Activated CD4-positive, alpha-beta T cell treated with anti-CD3 and anti-CD28 coated beads, Interleukin-2, amount 50 U/mL, for 24 hours (primary cell): ENCODE measurements at places on chromosomes 4 and X.

GRCh38 chr4:183175631-183176232 is 76.7 kb downstream of the WWC2 start:
- DNase-seq = no peak

DNA sequence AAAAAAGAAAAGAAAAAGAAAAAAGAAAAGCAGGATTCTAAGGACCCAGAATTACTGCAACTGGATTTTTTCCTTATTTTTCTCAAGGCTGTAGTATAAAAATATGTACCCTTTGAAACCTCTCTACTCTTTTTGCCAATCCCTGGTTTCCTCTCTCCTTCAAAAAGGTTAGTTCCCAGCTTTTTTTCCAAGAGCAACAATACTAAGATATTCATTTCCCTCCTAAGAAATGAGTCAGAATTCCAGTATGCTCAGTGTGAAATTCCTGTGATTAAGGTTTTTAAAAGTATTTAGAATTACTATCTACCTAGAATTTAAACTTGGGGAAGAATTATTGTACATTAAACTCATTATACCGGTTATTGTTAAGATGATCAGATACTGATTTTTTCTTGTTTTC is 22.0 kb downstream of the SMIM14 start:
- no peak for DNase-seq

- DNase-seq = no peak
Observed at GRCh38 chr4:36716874-36717273, 435.5 kb downstream of the DTHD1 start.

DNA sequence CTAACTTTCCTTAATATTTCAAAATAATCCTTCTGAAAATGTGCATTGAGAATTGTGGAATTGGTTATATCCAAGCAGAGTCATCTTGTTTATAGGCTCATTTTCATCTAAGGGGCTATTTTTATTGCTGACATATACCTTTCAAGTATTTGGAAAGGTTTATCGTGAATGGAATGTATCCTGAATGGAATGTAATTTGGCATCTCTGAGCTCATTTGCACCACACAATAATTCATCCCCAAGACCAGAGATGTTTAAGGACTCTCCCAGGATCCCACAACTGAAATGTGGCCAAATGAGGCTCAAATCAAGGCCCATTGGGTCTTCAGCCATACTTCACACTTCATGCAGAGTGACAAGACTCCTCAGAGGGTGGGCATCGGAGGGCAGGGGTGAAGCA is 7.5 kb upstream of the SETD7 start:
- no peak for DNase-seq

GRCh38 chrX:118215346-118215745 is 98.7 kb upstream of the KLHL13 start:
- DNase-seq = no peak

DNA sequence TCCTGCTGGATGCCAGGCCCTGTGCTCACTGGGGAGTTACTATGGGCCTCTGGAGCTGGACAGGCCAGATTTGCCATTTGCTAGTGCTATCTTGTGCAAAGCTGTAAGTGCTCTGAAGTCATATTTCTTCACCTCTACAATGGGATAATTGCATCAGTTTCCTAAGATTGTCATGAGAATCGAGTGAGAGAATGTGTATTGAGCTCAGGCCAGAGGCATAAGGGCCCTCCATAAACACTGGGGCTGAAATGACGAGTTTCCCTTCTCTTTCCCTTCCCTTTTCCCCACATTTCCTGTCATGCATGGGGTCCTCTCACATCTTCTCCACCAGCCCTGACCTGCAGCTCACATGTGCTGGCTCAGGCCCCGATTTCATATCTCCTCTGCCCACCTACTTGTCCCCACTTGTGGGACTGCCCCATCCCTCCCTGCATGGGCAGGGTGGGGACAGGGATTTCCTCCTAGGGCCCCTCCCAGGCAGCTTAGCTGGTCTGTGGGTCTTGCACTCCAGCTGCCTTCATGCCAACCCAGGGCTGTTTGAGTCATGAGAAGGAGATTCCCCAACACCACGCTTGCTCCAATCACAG is 358.8 kb downstream of the MID1IP1 start:
- DNase-seq = no peak

DNA sequence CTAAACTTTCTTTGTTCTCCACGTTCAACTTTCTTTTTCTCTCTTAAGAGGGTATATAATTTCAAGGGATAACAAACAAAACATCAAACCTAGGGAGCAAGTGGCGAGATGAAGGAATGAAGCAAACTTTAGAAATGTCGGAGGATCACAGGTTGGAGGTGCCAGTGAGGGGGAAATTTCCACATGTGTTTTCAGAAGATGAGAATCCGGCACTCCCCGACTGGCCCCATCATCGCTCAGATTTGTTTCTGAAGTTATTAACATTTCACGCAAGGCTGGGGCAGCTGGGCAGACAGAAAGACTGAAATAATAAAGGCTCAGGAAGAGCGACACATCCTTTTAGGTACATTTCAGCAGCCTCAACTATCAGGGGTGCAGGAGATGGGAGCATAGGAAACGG is 134.9 kb downstream of the SMIM20 start:
- no peak for DNase-seq

- DNase-seq = no peak
Observed at GRCh38 chr4:94758700-94759399, 1.1 kb downstream of the BMPR1B start.

DNA sequence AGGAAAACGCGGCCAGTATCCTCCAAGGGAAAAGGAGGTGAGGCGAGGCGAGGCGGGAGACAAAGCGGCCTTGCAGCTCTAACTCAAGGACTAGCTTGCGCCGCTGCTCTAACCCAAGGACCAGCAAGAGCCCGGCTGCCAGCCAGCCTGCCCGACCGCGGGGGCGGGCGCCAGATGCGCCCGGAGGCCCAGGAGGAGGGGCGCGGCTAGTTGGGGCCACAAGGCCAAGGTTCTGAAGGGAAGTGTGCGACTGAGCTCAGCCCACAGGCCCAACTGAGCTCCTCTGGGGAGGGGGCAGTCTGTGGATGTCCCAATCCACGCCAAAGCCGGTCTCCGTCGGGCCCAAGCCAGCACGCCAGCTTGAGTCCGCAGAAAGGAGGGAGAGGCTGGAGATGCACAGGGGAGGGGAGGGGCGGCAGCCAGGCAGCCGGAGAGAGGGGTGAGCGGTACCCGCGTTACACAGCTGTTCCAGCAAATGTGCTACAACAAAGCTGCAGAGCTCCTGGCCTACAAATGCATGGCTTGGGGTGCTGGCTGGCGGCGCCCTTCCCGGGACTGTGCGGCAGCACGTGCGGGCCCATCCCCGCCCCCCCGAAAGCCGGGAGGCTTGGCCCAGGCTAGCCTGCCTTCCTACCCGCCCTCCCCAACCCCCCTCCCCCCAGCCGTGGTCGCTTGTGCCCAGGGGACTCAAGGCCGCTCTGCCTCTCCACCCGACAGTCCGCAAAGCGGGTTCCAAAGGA is 637 bp downstream of the AMER1 start:
- no peak for DNase-seq

DNA sequence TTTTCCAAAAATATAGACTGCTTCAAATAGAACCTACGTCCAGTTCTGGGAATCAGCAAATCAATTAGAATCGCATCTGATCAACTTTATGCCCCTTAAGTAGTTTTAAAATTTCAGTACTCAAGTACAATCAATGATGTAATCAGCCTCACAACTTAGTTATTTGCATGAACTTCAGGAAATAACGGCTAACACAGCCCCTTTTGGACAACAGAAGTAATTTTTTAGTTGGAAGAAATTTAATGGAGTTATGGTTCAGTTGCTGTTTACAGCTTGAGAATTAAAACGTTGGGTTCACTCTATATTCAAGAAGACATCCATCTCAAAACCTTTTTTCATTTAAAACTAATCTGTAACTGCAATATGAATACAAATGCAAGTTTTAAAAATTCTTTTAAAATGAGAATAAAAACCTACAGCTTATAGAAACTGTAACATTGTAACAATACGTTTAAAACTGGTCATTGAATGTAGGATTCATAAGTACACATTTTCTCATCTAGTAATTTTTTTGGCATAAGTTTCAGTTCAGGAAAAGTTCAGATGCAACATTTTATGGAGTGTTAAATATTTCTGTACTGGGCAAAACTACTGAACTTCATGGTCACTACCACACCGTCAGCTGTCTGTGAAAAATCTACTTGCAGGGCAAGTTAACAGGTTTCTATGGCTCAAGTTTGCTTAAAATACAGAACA is 956 bp downstream of the TAPT1 start:
- no peak for DNase-seq

DNA sequence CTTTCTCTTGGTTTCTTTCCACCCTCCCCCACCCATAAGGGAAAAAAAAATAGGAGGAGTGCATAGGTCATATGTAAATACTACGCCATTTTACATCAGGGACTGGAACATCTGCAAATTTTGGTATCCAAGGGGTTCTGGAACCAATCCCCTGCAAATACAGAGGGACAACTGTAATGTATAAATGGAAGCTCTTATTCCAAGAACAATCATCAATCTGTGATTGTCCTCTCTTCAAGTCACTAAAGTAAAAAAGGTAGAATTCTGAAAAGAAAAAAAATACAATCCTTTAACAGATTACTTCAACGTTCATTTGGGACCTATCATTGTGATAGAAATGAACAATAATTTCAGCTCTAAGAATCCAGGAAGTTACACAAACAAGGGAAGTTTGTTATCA is 13.6 kb downstream of the PPA2 start:
- DNase-seq = no peak

DNA sequence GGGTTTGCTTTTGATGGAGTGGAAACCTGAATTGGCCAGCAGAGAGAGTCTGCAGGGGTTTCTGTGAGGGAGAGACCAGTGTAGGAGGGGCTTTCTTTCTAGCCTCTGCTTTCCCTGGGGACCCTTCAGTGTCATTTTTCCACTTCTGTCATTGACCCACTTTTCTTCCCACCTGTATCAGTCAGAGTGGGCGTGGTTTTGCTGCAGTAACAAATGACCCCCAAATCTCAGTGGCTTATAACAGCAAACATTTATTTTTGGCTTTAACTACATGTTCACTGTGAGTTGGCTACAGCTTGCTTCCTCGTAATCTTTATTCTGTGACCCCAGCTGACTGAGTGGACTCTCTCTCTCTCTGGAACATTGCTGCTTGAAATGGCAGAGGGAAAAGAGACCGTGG is 25.6 kb upstream of the PTTG2 start:
- DNase-seq = no peak

- DNase-seq = no peak
Observed at GRCh38 chr4:106546370-106546769, 177.8 kb upstream of the GIMD1 start.

- DNase-seq = no peak
Observed at GRCh38 chrX:16416588-16416987, 233.4 kb upstream of the S100G start.

GRCh38 chrX:257681-258289 is 23.4 kb upstream of the PLCXD1 start:
- no peak for DNase-seq

GRCh38 chr4:18931643-18932377 is 910.3 kb upstream of the LCORL start:
- no peak for DNase-seq

DNA sequence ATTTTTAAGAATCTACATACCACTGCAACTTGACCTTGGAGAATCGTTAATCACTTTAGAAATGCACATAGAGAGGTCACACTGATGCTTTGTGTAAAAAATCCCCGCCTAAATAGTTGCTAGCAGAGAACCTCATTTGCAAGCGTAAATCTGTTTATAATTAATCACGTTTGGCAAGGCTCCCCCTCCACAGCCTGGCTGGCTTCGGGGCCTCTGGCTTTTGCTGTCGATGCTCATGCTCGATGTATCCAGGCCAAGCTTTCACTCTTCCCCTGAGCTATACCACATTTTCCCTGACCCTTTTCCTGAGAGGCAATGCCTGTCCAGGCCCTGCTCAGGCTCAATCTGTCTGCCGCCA is 23.4 kb downstream of the CYTL1 start:
- DNase-seq = no peak

- DNase-seq = no peak
Observed at GRCh38 chr4:176788248-176788647, 4.5 kb downstream of the VEGFC start.

GRCh38 chr4:153010146-153010545 is 74.0 kb downstream of the FHDC1 start:
- no peak for DNase-seq

DNA sequence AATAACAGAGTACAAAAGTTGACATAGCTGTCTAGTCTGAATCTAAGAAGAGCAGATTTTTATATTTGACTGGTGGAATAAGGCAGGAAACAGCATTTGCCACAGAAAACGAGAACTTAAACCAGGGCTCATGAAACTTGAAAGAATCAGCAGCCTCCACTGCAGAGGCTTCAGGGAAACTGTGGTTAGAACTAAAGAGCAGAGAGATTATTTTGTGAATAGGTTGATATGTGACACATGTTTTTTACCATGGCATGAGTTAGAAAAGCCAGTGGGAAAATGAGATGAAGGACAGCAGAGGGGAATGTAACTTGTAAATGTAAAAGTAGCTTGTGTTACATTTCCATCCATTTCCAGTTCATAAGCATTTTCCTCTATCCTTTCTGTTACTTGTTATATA is 63.7 kb upstream of the CAMK2D start:
- DNase-seq = no peak

GRCh38 chr4:86013621-86014020 is 346.2 kb downstream of the MAPK10 start:
- no peak for DNase-seq

DNA sequence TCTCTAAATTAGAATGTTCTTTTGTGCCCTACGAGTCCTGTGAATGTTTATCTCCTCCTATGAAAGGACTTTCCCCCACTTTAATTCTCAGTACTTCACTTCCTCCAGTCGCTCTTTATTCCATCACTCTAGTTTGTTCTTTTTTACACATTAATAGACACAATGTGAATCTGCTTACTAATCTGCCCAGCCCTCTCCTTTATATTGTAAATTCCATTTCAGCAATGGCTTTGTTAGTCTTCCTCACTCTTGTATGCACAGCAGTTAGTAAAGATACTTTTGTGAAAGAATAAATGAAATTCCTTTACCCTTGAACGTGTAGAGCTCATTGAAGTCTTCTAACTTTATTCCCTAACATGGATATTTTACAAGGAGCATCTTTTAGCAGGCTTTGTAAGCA is 255.3 kb downstream of the GALNTL6 start:
- no peak for DNase-seq

DNA sequence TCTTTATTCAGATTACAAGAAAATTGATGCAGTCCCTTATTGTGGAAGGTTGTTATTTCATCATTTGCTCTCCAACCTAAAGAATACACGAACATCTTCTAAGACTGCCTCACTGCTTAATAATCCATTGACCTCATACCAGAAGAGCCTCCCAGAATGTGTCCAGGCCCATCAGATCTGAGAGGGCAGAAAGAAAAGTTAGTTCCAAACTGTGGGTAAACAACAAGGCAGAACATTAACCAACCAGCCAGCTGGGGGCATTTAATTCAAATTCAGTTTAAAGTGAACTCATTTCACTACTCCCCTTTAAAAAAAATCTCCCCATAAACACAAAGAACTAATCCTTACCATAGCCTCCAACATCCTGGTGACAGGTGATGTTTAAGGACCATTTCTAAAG is 13.8 kb downstream of the GPC4 start:
- no peak for DNase-seq
